ENCODE measurements at places on chromosomes 13 and 19.
A peak's percentile ranks its signal among the peaks of the same experiment; 100 is the strongest.

GRCh38 chr13:75368167-75368566 lies 113.8 kb downstream of the TBC1D4 start:
- DNase-seq, result no peak

GRCh38 chr13:28601581-28601980 lies 57.3 kb upstream of the POMP start:
- DNase-seq, result no peak

- no peak for DNase-seq
These were observed 3.8 kb downstream of the GADD45GIP1 start for GRCh38 chr19:12953138-12953798.

GRCh38 chr19:2648528-2648937 lies 54.0 kb downstream of the GNG7 start:
- DNase-seq, result peak; percentile 34

- DNase-seq, result no peak
These were observed 7.8 kb downstream of the GPR183 start for GRCh38 chr13:99299256-99299919.

DNA sequence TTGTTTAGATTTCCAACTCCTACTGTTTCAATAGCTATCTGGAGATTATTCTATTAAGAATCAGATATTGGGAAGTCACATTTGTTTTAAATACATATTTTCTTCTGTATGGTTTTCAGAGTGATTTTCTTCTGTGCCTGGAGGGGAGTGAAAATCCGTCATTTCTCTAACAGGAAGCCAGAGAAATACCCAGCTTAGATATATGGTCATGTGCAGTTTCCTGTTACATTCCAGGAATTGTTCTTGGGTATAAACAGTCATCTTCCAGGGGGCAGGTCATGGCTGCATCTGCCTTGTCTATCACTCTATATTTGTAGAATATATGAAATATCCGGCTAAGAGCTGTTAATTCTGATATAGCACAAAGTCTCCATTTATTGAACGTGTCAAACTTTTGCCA lies 77.5 kb upstream of the MIR17HG start:
- DNase-seq, result no peak

GRCh38 chr13:41315443-41316047 lies 4.5 kb downstream of the NAA16 start:
- no peak for DNase-seq

DNA sequence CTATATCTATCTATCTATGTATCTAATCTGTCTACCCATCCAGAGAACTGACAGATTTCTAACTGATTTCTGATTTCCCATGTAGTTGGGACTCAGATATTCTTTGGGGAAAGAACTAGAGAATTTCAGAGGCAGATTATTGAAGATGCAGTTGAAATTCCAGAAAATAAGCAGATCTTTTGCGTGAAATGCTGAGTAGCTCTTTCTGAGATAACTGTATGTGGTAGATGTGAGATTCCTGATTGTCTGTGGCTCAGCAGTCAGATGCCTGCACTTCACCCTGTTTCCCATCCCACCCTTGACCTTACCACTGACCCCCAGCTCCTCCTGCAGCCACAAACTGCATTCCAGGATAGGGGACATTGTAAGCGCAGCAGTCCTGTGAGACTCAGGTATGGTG lies 61.5 kb downstream of the DGKH start:
- DNase-seq, result no peak

DNA sequence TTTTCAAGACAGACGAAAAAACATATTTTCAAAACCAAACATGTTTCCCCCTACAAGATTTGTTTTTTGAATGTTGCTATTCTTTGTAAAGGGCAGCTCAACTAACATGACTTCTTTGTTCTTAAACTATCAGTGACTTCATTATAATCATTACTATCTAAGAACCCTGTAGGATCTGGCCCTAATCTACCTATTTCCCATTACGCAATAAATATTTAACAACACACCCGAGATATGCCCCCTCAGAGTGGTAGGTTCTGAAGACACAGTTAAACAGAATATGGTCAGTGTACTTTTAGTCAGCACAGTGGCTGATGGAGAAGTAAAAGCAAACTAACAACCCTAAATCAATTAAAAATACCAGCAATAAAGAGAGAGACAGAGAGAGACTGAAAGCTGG lies 186.9 kb downstream of the DIAPH3 start:
- no peak for DNase-seq

- DNase-seq, result no peak
These were observed 729.4 kb upstream of the MIR17HG start for GRCh38 chr13:90618133-90618532.

DNA sequence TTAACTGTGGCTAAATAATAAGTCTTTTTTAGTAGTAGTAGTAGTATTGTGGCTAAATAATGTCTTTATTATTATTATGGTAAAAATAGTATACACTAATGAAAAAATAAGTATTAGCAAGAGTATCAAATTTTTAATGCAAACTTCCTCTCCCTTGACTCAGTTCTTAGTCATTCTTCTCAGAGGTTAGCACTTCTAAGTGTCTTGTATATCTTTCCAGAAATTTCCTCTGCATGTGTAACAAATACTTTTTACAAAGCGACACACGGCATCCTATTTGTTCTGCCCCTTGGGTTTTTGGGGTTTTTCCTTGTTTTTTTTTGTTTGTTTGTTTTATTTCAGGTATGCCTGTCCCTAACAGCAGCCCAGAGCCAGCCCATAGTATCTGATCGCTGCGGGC lies 20.9 kb downstream of the SIN3B start:
- DNase-seq, result no peak

GRCh38 chr13:45928843-45929242 lies 77.3 kb upstream of the SIAH3 start:
- DNase-seq, result no peak

DNA sequence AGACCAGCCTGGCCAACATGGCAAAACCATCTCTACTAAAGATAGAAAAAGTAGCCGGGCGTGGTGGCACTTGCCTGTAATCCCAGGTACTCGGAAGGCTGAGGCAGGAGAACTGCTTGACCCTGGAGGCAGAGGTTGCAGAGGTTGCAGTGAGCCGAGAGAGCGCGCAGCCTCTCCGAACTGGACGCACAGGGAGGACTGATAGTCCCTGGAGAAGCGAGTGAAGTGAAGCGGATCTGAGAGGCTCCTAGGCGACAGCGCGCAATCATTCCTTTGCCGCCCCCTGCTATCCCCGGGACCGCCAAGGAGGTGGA lies 233 bp downstream of the ZNF561 start:
- no peak for DNase-seq

DNA sequence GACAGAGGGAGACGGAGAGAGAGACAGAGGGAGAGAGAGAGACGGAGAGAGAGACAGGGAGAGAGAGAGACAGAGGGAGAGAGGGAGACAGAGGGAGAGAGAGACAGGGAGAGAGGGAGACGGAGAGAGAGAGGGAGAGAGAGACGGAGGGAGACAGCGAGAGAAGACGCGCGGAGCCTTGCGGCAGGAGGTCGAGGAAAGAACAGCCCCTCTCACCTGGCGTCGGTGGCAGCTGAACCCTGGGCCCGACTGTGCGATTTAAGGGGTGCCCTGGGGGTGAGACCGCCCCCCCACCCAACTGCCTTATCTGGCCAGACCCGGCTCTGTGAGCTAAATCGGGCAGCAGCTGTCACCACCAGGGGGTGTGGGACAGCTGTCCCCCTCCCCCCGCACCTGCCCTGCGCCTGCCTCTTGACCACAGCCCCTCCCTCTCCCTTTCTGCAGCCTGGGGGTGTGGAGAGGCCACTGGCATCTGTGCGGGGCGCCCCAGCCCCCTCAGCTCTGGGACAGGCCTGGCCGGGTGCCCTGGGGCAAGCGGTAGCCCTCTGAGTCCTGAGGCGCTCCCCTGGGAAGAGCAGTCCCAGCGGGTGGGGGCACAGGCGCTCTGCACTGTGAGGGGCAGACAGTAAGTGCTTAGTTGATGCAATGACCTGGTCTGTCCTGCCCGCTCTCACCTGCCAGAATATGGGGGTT lies 10.8 kb downstream of the JOSD2 start:
- DNase-seq, result no peak

- no peak for DNase-seq
These were observed 11.4 kb upstream of the TSPAN16 start for GRCh38 chr19:11284515-11284914.

DNA sequence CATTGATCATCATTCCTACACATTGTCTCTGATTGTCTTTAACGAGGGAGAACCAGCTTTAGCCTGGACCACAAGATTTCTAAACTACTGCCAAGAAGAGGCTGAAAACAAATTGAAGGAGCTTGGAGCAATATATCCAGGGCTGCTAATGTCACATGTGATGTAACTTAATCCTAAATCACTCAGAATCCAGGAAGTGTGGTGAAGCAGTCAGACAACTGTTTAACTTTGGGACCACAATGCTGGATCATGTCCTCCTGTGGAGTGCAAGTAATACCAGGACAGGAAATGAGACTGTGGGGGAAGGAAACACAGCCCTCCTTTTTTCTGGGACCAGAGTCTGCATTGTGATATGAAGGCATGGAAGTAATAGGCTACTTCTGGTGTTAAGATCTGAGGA lies 430.2 kb downstream of the KCTD12 start:
- DNase-seq, result no peak

Data from stimulated activated CD8-positive, alpha-beta memory T cell treated with anti-CD3 and anti-CD28 coated beads, Interleukin-15, amount 100 ng/mL, for 24 hours (primary cell).